PC-9 (cell line): ENCODE measurements at places on chromosomes 4 and X.

- no peak for DNase-seq
These were observed 8.5 kb downstream of the PPP1R3F start for GRCh38 chrX:49278081-49278480.

GRCh38 chr4:82388405-82388804 lies 14.6 kb upstream of the HNRNPD start:
- DNase-seq = no peak

- no peak for DNase-seq
These were observed 40.7 kb downstream of the KLHL2 start for GRCh38 chr4:165248102-165248501.

- no peak for DNase-seq
These were observed 20.2 kb downstream of the TLR10 start for GRCh38 chr4:38762560-38762959.

DNA sequence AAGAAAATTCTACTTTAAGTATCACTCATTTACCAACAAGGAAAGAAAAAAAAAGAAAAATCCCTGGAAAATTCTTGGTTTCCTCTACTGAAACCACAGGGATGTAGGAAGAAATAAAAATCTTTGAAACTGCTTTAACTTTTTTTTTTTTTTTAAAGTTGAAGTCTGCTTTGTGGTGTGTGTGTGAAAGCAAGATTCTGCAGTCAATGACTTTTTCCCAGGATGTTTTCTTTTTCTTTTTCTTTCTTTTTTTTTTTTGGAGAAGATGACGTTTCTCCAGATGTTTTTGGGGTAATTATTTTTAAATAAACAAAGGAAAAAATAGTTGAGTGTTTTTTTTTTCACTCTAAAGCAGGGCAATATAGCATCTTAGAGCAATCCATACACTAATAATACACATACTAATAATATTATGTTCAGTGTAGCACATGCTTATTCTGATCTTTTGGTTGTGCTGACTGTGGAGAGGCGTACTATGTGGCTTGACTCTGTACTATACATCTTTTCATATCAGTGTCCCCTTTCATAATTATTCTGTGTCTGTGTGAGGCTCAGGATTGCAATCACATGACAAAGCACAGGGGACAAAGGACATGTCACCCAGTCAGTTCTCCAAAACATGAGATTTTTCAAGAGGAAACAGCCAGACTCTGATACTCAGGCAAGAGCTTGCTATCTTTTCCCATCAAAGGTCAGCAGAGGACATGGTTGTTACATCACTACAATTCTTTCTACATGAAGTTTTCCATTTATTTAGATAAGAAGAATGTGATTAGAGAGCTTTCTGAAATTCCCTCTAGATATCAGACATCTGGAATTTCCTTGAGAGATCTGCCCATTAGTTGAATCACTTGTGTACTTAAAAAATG lies 111.0 kb downstream of the PDE5A start:
- no peak for DNase-seq

DNA sequence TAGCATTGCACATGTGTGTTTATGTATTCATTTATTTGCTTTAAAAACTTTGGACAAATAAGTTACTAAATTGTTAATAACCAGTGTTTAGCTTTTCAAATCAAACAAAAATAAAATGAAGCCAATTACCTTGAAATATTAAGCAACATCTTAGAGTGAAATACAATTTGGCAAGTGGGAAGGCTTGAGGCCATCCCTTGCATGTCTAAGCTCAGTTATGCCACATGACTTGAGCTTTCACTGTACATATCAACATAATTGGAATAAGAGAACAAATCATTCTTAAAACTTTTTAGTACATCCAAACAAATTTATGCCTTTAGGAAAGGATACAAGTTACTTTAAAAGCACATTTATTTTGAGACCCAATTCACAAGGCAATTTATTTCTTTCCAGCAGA lies 640.6 kb downstream of the SPRY1 start:
- DNase-seq = no peak

DNA sequence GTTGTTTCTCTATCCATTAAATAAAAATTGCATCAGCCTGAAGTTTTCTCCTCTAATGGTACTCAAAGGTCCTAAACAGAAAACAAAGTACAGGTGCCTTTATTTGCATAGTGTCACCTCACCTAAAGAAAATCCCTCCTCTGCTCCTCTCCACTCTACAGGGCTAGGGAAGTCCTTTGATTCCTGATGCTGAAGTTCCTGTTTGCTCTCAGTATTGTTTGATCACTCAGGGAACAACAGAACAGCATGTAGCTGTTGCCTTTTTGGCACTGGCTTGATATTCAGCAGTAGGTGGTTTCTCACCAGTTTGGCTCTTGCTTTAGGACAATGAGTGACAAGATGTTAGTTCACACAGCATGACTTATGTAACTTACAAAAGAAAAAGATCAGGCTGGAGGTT lies 156.2 kb upstream of the SLC7A11 start:
- no peak for DNase-seq

DNA sequence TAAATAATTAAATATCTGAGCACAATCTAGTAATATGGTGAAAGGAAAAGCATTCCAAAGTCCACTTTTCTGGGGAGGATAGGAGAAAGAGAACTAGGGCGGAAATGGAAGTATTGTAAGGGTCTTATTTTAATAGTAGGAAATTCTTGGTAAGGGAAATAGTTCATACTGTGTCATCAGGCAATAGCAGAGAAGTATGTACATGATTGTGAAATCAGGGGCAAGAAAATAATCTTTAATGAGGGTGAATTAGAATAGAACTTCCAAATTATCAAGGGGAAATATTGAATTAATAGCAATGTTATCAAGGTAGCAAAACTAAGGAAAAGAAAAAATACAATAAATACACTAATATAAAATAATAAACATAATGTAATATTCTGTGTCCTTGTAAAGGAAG lies 14.8 kb downstream of the GIMD1 start:
- no peak for DNase-seq

DNA sequence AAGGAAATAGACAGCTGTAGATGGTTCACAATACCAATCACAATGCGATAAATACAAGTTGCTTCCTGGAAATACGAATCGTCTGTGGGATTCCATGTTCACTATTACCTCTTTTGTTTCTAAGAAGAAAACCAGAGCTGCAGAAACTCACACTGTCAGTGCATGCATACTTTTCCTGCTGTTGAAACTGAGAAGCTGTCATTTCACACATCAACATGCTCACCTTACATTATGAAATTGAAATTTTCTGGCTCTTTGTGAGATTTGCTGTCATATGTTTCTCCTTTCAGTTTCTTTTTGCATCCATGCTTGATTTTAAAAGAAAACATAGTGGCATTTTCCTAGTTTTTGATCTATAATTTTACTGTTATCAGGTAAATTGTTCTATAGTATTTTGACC lies 418.3 kb upstream of the HTR2C start:
- DNase-seq = no peak

- DNase-seq = no peak
These were observed 12.2 kb upstream of the ODAM start for GRCh38 chr4:70183168-70183939.

DNA sequence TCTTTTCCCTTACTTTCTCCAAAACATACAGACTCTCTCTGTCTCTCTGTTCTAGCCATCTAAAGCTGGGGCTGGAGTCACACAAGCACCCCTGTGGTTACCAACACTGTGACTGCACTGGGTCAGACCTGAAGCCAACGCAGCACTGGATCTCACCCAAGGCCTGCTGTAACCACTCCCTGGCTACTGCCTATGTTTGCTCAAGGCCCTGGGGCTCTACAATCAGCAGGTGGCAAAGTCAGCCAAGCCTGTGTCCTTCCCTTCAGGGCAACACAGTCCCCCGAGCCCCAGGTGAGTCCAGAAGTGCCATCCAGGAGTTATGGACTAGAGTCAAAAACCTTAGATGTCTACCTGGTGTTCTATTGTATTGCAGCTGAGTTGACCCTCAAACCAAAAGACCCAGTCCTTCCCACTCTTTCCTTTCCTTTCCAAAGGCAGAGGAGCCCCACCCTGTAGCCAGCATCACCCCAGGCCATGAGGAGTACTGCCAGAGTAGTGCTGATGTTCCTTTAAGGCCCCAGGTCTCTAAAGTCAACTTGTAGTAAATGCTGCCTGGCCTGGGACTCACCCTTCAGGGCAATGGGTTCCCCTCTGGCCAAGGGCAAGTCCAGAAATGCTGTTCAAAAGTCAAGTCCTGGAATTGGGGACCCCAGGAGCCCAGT lies 58.8 kb upstream of the RAP2C start:
- no peak for DNase-seq
